ENCODE measurements at places on chromosomes 6 and 20.

- DNase-seq: no peak
Observed at GRCh38 chr6:137191670-137192069, 18.2 kb upstream of the IL22RA2 start.

DNA sequence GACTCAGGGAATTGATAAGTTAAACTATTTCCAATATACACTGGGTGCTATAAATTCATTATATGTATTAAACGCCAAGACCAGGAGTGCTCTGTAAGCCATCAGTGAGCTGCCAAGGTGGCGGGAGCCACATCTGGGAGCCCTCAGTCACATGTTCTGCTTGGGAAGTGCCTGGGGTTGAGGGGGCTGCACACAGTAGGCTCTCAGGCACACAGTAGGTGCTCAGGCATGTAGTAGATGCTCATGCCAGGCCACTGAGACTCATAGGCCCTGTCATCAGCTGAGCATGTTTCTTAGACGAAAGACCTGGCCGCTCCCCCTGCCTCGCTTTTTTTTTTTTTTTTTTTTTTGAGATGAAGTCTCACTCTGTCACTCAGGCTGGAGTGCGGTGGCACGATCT is 83.3 kb upstream of the BHLHE23 start:
- no peak for DNase-seq

GRCh38 chr20:40668449-40669228 is 20.4 kb downstream of the MAFB start:
- no peak for DNase-seq

GRCh38 chr6:16089232-16090062 is 39.4 kb upstream of the MYLIP start:
- no peak for DNase-seq

DNA sequence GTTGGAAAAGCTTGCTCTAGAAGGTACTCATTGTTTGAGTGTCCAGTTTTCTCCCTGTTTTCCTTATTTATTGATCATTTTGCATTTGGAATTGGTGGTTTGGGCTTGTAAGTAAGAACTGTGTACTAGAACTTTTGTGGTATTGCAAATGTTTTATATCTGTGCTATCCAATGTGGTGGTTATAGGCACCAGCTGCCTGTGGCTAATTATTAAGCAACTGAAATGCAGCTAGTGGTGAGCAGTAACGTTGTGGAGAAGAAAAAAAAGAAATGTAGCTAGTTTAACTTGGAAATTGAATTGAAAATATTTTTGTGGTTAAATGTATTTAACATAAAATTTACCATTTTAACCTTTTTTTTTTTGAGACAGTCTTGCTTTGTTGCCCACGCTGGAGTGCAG is 50.7 kb upstream of the MAPK13 start:
- DNase-seq: no peak

- DNase-seq: no peak
Observed at GRCh38 chr6:142489722-142490610, 188.2 kb downstream of the ADGRG6 start.

DNA sequence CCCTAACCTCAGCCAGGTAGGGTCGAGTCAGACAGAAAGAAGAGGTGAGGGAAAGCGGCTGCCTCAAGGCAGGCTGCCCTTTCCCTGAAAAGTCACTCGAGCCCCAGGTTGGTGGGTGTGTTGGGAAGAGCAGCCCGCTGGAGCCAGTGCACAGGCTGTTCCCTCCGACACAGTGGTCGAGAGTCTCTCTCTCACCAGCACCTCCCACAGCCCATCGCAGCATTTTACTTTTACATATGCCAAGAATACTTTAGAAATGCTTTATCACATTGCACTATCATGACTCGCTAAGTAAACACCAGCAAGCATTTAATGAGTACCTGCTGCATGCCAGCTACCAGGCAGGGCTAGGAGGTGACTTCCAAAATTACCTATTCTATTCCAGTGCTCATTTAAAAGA is 1.7 kb downstream of the PRPH2 start:
- no peak for DNase-seq

DNA sequence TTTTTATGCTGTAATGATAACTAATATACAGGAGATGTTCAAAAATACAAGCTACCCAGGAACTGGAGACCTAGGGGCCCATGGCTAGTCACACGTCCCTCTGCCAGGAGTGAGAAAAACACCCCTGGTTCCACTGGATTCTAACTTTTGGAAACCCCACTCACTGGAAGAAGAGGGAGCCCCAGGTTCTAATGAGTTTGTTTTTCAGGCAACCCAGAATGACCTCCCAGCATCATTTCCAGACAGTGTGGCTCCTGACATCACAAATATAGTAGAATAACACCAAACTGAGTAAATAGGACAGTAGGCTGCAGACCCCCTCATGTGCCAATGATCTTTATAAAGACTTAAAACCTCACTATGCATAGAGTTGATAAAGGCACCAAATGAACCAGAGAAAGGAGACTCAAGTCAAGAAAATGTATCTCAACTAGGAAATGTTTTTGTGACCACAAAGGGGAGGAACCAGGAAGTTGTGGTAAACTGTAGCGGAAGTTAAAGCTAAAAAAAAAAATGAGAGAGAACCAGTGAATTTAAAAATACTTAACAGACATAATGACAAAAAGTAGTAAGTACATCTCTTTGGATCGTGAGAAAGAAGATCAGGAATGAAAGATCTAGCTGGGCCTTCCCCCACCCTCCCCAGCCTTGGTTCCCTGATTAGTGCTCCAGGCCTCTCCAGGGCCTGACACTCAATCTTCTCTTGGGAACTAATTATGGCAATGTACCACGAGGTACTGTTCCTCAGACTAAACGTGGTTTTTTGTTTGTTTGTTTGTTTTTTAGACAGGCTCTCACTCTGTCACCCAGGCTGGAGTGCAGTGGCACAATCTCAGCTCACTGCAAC is 19.8 kb downstream of the HLA-E start:
- DNase-seq: no peak

- DNase-seq: no peak
Observed at GRCh38 chr6:31663126-31663960, 1.5 kb downstream of the GPANK1 start.

DNA sequence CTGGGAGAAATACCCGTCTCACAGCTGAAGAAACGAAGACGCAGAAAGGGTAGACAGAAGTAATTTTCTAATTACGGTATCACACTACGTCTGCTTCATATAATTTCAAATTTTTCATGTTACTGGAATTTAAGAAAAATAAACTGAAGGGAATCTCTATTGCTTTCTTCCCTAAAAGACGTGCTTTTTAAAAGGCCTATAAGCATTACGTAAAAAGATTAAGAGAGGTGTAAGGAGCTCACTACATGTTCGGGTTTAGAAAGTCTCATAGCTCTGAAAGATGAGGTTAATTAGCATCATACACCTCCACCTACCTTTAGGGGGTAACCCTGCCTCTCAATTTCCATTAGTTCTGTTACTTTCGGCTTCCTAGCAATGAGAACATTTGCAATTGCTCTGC is 787 bp upstream of the PLAGL1 start:
- DNase-seq: no peak

GRCh38 chr6:129981598-129981997 is 36.8 kb upstream of the L3MBTL3 start:
- DNase-seq: no peak
